ENCODE measurements at places on chromosomes 13 and 19. TPM values are rescaled to one million over a fixed set of nuclear protein-coding genes. Genes with fewer than 3 reads are reported as not detected.

Gene SYT5
- total RNA-seq = not detected

Gene ZNF613
- 7.7 TPM for total RNA-seq

Gene TIMM44
- 85.0 TPM for total RNA-seq

Gene ZSCAN4
- not detected for total RNA-seq

Gene DMKN
- 20.0 TPM for total RNA-seq

Gene MISP3
- 2.7 TPM for total RNA-seq

Gene KMT5C
- total RNA-seq = 8.3 TPM

Gene GAPDHS
- not detected for total RNA-seq

Gene KIR3DL2
- not detected for total RNA-seq

Gene JOSD2
- total RNA-seq = 39.8 TPM

Gene ACER1
- total RNA-seq = not detected

Gene PGLYRP1
- not detected for total RNA-seq

Gene SRRM5
- not detected for total RNA-seq

Gene ZNF534
- 0.66 TPM for total RNA-seq

Gene ZNF429
- 6.4 TPM for total RNA-seq

Gene MBD3L3
- total RNA-seq = not detected

Gene FOXA3
- not detected for total RNA-seq

Gene CHAMP1
- total RNA-seq = 7.5 TPM

Gene ZNF792
- total RNA-seq = 6.8 TPM

Gene ACP7
- not detected for total RNA-seq

Gene SIAH3
- total RNA-seq = not detected

Gene CEBPA
- 9.4 TPM for total RNA-seq

Gene TMPRSS9
- total RNA-seq = not detected

Gene GRIN2D
- total RNA-seq = not detected

Gene OR7D2
- not detected for total RNA-seq

Gene DNMT1
- 28.1 TPM for total RNA-seq

Gene SHC2
- 14.7 TPM for total RNA-seq

Gene ZNF536
- total RNA-seq = 7.6 TPM

Gene ZNF99
- not detected for total RNA-seq

Gene NLRP11
- not detected for total RNA-seq

Gene COL4A1
- total RNA-seq = 278 TPM

Gene TTC9B
- not detected for total RNA-seq

Gene MAMSTR
- total RNA-seq = 0.94 TPM

Gene ZIC5
- total RNA-seq = not detected

Gene METTL21C
- total RNA-seq = not detected

Gene ATP8A2
- total RNA-seq = 0.16 TPM

Gene ZNF582
- total RNA-seq = 4.8 TPM

Gene PABPC3
- total RNA-seq = not detected

Gene SH2D3A
- not detected for total RNA-seq

Gene PLA2G4C
- total RNA-seq = 3.8 TPM

Gene KLK1
- not detected for total RNA-seq

Gene CARS2
- 36.6 TPM for total RNA-seq

Gene CCL25
- total RNA-seq = not detected

Gene ZNF154
- 3.8 TPM for total RNA-seq

Gene SIGLEC8
- total RNA-seq = 1.4 TPM

Gene RASGRP4
- 1.2 TPM for total RNA-seq

Gene FBXO17
- total RNA-seq = 30.8 TPM

Gene PSG5
- not detected for total RNA-seq

Gene ZNF835
- total RNA-seq = 6.2 TPM

Gene LYPD3
- 8.4 TPM for total RNA-seq

Gene NUFIP1
- total RNA-seq = 4.7 TPM

Gene SHKBP1
- total RNA-seq = 38.0 TPM

Gene MPND
- total RNA-seq = 7.5 TPM

Gene LSM4
- 116 TPM for total RNA-seq

Gene SULT2B1
- total RNA-seq = 1.0 TPM

Gene IGFL3
- total RNA-seq = not detected

Gene U2AF1L4
- 7.5 TPM for total RNA-seq

Gene DNAAF3
- total RNA-seq = not detected

Gene SYCN
- not detected for total RNA-seq
